ENCODE measurements at places on chromosomes 13 and 19.

GRCh38 chr19:14478113-14478545, 3.0 kb upstream of the PTGER1 start:
- no peak for DNase-seq

- DNase-seq: no peak
These were observed 422.6 kb downstream of the ITGBL1 start for GRCh38 chr13:101875091-101875490.

DNA sequence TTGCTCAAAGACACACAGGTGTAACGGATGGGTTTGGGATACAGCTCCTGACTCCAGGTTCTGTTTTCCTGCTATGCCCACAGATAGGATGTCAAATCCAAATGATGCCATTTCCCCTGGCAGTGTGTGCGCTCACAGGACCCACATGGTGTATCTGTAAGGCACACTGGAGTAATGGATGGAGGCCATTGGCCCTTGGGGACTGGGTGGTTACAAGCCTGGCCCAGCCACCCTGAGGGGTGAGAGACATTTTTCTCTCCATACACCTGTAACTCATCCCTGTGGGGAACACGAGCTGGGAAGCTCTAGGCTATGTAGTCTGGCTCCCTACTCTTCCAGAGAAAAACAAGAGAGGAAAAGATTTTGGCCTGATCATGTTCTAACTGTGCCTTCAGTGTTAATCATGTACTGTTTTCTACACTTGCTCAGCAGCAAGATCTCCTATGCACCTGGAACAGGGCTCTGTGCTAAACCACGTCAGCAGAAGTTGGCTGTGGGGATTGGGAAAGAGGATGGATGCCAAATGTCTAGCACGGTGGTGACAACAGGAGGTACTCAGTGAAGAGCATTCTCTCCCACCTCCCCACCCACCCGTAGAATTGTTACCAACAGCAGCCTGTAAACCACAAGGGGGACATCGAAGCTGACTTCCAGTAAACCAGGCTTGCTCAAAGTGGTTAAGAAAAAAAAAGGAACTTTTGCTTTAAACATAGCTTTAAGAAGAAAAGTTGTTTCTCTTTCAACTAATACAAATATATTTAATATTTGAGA, 237.0 kb downstream of the LACC1 start:
- peak; percentile 72 for DNase-seq

DNA sequence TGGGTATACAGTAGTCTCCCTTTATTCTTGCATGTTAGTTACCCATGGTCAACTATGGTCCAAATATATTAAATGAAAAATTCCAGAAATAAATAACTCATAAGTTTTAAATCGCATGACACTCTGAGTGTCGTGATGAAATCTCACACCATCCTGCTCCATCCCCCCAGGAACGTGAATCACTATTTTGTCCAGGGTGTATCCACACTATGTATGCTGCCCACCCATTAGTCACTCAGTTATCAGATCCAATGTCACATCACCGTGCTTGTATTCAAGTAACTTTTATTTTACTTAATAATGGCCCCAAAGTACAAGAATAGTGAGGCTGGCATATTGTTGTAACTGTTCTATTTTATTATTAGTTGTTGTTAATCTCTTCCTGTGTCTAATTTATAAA, 115.8 kb upstream of the SERP2 start:
- no peak for DNase-seq

DNA sequence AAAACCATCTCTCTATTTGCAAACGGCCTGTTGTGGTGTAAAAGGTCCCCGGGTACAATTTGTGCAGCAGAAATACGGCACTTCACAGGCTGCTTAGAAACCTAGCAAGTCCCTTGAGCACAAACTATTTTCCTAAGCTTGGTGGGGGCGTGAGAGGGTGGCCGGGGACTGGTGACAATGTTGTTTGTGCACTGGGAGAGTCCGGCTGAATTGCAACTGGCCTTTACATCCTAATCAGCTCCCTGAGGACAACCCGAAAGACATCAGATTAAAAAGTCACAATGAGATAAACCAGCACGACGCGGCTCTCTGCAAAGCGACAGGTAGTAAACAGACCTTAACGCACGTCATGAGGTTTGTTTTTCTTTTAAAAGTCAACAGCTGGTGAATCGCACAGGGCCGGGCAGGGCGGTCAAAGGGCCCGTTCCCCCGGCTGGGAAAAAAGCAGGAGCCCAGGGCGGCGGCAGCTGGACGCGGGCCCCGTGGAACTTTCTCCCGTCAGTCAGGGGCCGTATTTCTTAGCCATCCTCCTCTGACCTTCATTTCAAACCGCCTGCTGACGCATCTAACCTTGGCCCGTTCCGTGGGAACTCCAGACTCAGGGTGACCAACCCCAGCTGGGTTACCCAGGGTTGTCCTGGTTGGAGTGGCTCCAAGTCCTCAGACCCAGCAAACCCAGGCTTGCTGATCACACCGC, 112.3 kb downstream of the GADD45B start:
- DNase-seq: no peak

DNA sequence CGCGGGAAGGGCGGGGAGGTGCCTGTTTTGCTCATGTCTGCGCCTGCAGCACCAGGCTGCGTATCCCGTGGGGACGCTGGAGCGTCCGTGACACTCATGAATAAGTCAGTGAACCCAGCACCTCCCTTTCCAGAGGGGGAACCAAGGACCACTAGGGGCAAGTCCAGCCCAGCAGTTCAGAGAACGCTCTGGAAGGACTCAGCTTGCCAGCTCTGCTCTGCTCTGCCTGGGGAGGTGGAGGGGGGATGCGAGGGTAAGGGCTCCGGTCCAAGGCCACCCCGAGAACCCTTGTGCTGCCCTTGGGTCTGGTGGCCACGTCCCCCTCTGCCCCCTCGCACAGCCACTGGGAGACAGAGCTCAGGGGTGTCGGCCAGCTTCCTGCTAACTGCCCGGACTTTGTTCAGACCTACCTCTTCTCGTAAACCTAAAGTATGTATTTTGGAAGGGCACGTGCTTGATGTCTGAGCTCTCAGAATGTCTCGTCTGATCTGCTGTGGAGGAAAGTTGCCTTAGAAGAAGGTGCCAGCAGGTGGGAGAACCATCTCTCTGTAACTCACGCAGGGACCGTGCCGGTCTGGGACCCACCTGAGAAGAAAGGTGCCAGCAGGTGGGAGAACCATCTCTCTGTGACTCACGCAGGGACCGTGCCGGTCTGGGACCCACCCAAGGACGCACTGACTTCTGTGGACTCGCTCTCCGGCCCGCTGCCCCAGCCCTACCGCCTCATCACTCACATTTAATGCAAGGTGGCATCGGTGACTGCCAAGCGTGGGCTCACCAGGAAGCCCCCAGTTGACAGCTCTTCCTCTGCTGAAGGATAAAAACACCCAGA, 34.1 kb downstream of the TMEM255B start:
- no peak for DNase-seq

DNA sequence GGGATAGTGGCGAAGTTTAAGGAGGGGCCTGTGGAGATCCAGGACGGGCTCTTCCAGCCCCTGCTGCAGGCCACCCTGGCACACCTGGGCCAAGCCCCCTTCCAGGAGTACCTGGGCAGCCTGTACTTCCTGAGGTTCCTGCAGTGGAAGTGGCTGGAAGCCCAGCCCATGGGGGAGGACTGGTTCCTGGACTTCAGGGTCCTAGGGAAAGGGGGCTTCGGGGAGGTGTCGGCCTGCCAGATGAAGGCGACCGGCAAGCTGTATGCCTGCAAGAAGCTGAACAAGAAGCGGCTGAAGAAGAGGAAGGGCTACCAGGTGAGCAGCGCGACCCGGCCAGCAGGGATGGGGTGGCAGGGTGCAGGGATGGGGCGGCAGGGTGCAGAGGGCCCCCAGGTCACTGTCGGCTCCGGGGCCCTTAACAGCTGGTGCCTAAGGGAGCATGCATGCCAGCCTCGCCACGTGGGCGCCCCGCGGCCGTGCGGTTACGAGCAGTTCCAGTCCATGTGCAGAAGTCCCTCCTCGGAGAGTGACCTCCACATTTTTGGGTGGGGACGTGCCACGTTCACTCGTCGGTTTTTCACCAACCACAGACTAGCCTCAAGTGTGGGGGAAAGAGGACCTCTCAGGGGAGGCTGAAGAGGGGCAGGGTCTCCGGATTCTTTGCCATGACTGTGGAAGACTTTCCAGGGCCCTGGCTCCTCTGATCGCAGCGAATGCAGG, 912 bp downstream of the GRK1 start:
- DNase-seq: no peak

DNA sequence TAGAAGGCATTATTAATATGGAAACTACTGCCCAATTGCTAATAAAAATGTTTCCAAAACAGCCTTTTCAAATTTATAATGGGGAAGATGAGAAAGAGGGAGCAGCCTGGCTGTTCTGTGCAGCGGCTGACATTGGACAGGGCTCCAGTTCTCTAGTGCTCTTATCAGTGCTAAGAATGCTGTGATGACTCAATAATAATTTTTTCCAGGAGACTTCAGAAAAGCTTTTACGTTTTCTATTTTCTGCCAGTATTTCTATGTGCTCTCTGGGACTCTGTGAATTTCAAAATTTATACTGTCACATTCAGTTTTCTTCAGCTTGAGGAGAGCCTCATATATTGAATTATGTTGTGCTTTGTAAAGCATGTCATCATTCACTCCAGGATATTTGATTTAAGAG, 209.6 kb downstream of the VWA8 start:
- DNase-seq: no peak

- peak; percentile 45 for DNase-seq
These were observed 22.1 kb downstream of the MYO9B start for GRCh38 chr19:17097593-17098126.

DNA sequence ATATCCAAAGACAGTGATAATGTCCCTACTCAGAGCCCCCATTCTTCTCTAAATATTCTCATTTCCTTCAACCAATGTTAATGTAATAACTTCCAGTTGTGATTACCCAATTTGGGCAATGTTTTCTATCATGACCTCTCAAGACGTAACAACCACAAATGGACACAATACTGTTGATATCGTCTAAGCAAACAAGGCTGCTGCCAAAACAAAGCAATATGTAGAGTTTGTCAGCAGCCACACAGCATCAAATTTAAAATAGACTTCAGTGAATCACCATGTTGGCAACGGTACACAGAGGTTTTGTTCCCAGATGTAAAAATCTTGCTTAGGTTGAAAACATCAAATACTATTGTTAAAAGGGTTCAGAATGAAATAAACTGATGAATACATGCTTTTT, 205.1 kb downstream of the DACH1 start:
- no peak for DNase-seq

DNA sequence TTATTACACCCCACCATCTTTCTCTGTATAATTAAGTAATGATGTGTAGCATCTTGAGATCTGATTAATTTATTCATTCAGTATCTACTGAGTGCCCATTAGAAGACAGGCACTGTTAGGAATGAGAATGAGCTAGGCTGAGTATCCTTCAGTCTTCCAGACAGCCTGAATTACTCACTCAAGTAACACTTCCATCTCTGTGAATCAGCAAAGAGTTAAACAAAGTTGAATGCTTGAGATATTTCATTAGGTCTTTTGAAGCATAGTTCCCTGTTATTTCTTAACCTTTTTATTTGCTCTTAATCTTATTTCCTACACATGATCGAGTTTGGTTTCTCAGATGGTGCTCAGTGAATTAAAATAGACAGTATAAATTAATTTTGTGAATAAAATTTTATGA, 413.7 kb downstream of the DCT start:
- DNase-seq: no peak

GRCh38 chr19:55686311-55687050, 11.5 kb downstream of the EPN1 start:
- DNase-seq: no peak

DNA sequence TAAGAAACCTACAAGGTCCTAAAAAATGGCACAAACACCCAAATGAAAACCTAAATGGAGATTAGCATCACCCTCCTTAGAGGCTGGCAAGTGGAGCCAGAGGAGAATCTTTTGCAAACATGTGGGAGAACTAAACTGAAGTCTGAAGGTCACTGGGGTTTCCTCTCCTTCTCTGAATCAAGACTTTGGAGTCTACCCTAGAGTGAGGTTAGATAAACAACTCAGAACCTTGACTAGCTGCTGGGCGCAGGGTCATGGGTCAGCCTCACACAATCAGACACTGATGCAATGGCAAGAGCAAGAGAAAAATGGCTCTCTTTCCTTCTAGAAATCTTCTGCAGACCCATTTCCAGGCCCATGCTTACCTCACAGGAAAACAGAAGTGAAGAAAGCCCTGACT, 165.8 kb downstream of the KCTD12 start:
- DNase-seq: no peak

DNA sequence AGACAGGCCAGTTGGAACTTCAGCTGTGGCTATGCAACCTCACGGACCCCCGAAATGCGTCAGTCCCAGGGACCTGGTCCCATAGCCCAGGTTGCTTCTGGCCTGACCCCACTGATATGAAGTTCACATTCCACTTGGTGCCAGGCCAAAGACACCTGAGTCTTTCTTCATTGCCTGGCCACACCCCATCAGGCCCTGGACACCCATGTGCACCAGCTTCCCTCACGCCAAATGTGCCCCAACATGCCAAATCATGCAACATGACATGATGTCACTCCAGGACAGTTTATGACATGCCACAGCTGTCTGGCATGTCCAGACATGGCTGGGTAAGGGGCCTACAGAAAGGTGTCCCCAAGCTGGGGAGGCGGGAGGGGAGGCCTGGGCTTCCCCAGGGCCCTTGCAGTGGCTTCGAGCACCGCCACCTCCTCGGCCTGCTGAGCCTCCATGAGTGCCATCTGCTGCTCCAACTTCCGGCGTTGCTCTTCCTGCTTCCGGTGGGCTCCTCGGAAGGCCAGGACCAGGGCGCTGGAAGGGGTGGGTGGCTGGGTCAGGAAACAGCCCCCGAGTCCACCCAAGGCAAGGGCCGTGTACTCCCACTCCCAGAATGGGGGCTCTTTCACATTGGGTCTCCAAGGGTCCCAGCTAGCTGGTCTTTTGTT, 4.3 kb upstream of the NR2F6 start:
- no peak for DNase-seq

- DNase-seq: peak; percentile 4
These were observed 841 bp upstream of the ZNF223 start for GRCh38 chr19:44050740-44051649.

DNA sequence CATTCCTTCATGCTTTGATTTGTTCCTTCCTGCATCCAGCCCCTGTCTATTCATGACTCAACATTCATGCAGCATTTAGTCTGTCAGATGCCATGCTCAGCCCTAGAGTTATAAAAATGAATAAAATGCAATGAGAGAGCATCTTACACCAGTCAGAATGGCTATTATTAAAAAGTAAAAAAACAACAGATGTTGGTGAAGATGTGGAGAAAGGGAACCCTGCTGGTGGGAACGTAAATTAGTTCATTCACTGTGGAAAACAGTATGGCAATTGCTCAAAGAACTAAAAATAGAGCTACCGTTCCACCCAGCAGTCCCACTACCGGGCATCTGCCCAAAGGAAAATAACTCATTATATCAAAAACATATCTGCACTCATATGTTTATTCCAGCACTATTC, 70.0 kb upstream of the GTF3A start:
- no peak for DNase-seq

DNA sequence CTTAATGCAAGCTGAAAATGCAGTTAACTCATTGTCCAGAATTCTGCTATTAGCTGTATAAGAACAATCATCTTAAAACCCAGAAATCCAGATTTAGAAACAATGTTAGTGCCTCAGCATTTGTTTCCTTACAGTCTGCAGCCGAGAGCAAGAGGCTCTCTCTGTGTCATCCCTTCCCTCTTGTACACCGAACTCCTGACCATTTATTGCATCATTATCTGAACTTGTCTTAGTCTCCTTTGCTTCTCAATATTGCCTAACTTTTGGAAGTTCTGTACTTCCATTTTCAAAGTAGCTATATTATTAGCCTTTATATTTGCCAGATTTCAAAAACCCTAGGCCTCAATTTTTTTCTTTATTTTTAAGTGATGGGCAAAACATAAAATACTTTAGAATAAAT, 27.1 kb downstream of the RNASEH2B start:
- peak; percentile 92 for DNase-seq

Measured in inflammatory macrophage (primary cell).